ENCODE measurements at places on chromosomes 2 and 18.

DNA sequence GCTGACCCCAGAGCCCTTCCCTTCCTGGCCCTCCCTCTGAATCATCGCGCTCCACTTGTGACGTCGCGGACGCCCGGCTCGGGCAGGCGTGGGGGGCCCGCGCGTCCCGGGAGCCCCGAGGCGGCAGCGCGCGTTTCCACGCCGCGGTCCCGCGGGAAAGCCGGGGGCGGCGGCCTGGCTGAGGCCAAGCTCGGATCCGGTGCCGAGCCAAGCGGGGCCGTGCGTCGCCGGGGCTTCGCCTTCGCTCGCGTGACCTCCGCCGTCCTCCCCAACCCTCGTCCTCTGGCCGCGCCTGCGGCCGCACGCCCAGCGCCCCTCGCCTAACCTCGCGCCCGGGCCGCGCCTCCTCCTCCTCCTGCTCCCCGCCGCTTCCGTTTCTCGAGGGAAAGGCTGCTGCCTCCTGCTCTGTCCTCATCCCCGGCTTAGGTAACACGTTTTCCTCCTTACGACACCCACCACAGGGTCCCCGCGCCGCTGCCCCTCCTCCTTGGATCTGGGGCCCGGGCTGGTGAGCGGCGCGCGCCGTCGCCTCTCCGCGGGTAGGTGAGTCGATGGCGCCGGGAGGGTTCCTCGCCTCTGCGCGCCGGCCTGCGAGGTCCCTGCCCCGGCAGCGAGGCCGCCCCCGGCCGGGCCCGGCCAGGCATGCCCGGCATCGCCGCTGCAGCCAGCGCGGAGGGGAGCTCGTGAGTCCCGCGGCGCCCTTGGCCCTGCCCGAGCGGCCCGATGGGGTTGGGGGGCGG lies at the start of gene INPP1:
TSS of gene INPP1 (plus strand) at position 54 of the 740 bp plus-strand sequence. CDS start 16,514 bp downstream, outside the sequence.
- DNase-seq, result no peak

GRCh38 chr2:213691351-213691750 lies 407.1 kb downstream of the SPAG16 start:
- no peak for DNase-seq

GRCh38 chr2:188456114-188456909 lies 164.6 kb downstream of the GULP1 start:
- DNase-seq, result no peak

DNA sequence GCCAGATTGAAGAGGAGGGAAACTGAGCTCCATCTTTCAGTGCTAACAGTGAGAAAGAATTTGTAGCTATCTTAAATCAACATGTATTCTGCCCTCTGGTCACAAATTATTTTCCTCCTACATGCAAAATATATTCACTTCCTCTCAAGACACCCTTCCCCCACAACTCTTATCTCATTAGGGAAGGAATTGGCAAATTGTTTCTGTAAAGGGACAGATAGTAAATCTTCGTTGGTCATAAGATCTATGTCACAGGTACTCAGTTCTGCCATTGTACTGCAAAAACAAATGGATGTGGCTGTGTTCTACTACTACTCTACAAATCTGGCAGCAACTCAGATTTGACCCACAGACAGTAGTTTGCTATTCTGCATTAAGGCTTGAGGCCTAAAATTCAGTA lies 53.0 kb upstream of the CYP20A1 start:
- DNase-seq, result no peak

GRCh38 chr18:64240316-64240715 lies 91.4 kb upstream of the LINC00305 start:
- DNase-seq, result no peak

- no peak for DNase-seq
Observed at GRCh38 chr2:64876137-64876647, 113.0 kb upstream of the SLC1A4 start.

GRCh38 chr2:55733335-55733734 lies 39.7 kb upstream of the PNPT1 start:
- DNase-seq, result no peak

DNA sequence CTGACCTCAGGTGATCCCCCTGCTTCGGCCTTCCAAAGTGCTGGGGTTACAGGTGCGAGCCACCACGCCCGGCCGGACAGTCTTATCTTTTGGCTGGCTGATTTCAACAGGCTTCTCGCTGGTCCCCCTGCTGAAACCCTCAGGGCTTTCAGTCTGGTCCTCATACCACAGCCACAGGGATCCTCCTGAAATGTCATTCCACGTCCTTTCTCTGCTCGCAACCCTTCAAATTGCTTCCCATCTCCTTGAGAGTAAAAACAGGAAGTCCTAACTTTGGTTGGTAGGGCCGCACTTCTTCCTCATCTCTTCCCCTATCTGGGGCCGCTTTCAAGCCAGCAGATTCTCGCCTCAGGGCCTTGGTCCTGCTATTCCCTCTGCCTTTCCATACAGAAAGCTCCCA lies 1.4 kb upstream of the CAB39 start:
- DNase-seq, result no peak

GRCh38 chr2:232980683-232981082 lies 32.4 kb downstream of the NGEF start:
- DNase-seq, result no peak

GRCh38 chr2:234269769-234270204 lies 219.3 kb downstream of the SPP2 start:
- DNase-seq, result no peak

- no peak for DNase-seq
Observed at GRCh38 chr2:159879051-159879604, 81.1 kb upstream of the CD302 start.

GRCh38 chr2:95760806-95761525 lies 169.2 kb downstream of the TRIM43 start:
- no peak for DNase-seq

GRCh38 chr2:67451086-67451832 lies 54.1 kb downstream of the ETAA1 start:
- DNase-seq, result no peak

DNA sequence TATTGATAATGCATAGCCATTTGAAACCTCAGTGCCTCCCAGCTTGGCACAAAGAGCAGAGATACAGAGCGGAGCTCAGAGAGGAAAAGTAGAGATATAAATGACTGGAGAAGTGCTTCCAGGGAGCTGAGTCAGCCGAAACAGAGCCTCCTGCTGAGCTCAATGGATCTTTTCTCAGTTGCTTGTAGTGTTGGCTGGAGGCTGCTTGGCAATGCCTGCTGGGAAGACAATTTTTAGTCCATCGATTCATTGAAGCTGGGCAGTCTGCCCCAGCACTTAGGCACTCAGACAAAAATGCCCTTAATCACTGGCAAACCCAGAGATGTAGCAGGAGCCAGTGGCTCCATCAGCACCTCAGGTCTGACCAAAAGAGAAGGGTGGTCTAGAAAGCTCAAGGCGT lies 81.3 kb upstream of the SETBP1 start:
- DNase-seq, result no peak

GRCh38 chr2:28035816-28036215 lies 145.3 kb downstream of the BABAM2 start:
- no peak for DNase-seq

- DNase-seq, result no peak
Observed at GRCh38 chr18:10397004-10397403, 57.4 kb upstream of the APCDD1 start.

DNA sequence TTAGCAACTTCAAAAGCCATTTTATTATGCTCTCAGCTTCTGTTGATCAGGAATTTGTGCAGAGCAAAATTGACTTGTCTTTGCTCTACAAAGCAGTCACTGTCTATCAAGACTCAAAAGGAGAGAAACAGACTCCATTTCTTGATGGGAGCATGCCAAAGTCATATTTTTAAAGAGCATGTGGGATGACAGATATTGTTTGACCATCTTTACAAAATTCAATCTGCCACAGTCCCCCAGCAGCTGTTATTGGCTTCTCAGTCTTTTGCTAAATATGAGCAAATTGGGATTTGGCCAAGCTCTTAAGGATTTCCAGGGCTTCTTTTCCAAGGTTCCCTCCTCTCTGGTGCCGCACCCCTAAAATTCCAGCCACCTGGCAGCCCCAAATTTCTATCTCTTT lies 67.9 kb downstream of the TEX51 start:
- DNase-seq, result no peak

DNA sequence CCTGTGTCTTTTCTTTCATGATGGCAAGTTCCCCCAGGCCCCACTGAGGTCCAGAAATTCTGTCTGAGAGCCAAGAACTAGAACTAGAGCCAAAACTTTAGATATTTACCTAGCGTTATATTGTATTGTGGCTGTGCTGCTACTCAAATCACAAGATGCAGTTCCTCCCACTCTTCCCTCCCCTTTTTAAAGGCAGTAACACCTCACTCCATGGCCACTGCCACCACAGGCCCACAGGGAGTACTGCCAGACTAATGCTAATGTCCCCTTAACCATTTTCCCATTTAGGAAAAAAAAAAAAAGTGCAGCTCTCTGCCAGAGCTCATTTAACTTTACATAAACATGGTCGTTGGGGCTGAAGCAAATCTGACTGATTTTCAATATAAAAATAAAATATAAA lies 99.7 kb upstream of the KYNU start:
- DNase-seq, result no peak

- no peak for DNase-seq
Observed at GRCh38 chr2:30306522-30306921, 75.2 kb downstream of the LBH start.
